ENCODE measurements at places on chromosomes 6 and 20.

- DNase-seq, result no peak
Measured at GRCh38 chr6:74356391-74356790, 660.4 kb downstream of the CD109 start.

DNA sequence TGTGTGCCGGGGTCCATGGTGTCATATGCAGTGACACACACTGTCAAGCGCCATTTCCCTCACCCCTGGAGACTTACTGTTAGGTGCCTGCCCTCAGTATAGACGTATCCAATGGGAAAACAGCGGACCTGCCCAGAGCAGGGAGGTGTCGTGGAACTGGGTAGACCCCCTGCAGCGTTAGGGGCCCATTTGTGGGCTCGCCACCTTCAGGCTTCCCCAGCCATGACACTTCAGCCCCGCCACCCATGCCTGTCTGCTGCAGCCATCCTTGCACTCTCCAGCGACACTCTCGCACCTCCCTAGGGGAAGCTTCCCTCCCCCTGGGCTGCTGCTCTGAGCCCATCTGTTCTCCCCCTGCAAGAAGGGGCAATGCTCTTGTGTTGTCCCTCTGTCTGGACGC is 43.2 kb downstream of the STK35 start:
- no peak for DNase-seq

GRCh38 chr20:3174442-3175261 is 1.3 kb upstream of the LZTS3 start:
- no peak for DNase-seq

DNA sequence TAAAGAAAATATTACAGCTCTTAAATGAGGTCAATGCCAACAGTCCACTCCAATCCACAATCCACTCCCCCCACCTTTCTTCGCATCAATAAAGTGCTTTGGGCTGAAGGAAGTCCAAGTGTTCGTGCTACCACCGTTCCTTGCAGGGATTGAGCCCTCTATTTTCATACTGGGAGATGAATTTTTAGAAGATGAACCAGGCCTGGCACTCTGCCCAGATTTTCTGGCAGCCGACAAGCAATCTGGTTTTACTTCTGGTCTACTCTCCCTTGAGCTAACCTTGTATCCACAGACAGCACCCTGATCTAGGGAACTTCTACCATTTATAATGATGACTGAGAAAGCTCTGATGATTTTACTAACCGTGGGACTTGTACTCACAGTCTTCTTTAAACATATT is 72.3 kb downstream of the BTBD9 start:
- DNase-seq, result no peak

GRCh38 chr6:113662093-113662665 is 195.0 kb upstream of the MARCKS start:
- no peak for DNase-seq

DNA sequence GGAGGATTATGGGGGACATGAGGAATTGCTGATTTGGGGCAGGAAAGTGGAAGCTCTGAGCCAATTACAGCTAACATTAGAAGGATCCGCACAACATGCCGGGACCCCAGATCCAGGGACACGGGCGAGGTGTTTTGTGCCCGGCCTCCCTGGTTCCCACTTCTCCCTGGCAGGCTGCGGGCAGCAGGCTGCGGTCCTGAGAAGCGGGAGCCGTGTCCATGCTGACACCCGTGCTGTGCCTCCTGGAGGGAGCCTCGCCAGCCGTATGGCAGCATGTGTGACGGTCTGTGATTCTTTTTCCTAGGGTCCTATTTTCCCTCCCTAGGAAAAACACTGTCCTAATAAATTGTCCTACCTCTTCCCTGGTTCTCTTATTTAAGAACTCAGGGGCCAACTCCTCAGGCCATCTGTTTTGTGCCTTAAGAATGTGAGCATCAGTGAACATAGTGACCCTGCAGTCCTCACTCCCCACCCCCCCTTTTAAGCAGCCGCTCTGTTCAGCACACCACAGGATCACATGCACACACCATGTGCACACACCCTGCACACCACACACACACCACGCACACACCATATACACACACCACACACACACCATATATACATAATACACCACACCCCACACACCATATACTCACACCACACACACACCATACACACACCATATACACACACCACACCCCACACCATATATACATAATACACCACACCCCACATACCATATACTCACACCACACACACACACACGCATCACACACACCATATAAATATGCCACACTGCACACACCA is 49.9 kb downstream of the DACT2 start:
- DNase-seq, result no peak

DNA sequence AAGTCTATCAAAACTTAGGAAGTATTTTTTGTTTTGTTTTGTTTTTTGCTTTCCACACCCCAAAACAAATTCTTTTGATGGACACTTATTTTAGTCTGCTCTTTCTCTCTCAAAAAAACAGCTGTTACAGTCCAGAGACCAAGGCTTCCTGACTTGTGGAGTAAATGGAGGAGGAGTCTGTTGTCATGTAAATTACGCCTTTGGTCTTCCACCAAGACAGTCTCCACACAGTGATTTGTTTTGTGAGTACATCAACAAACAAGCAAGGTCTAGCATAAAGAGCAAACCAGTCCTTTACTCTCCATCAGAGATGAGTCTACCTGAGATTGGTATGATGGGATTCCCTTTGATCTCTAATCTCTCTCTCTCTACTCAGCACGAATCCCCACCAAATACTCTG is 588.0 kb upstream of the ARID1B start:
- DNase-seq, result no peak

GRCh38 chr20:14921513-14921912 is 584.1 kb upstream of the FLRT3 start:
- DNase-seq, result no peak

DNA sequence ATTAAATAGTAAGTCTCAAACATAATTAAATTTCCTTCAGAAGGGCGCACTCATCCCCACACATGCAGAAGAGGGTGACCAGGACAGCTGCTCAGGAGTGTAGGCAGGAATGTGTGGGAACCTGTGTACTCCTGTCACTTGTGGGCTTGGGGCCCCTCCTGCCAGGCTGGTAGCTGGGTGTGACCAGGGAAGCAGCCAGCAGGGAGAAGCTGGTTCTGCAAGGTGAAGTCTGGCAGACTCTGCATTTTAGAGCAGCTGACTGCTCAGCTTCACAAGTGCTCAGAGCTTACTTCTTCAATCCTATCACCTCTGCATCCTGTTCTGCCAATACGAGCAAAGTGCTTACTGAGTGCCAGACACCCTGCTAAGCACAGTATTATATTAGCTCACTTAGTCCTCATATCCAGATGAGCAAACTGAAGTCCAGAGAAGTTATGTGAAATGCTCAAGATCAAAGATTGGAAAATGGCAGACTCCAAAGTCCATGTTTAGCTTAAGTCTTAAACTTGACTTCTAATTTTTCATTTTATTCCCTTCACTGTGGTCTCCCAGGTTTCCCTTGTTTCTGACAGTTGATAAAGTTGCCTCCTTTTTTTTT is 27.9 kb downstream of the ELMO2 start:
- DNase-seq, result no peak

GRCh38 chr6:122012578-122012977 is 386.9 kb upstream of the HSF2 start:
- no peak for DNase-seq

DNA sequence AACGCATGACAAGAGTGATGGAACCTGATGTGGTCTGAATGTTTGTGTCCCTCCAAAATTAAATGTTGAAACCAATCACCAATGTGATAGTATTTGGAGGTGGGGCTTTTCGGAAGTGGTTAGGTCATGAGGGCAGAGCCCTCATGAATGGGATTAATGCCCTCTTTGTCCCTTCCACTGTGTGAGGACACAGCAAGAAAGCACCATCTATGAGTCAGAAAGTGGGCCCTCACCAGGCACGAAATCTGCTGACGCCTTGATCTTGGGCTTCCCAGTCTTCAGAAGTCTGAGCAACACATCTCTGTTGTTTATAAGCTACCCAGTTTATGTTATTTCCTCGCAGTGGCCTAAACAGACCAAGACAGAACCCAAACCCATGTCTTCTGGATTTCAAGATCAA is 244.0 kb upstream of the JAG1 start:
- DNase-seq, result no peak

DNA sequence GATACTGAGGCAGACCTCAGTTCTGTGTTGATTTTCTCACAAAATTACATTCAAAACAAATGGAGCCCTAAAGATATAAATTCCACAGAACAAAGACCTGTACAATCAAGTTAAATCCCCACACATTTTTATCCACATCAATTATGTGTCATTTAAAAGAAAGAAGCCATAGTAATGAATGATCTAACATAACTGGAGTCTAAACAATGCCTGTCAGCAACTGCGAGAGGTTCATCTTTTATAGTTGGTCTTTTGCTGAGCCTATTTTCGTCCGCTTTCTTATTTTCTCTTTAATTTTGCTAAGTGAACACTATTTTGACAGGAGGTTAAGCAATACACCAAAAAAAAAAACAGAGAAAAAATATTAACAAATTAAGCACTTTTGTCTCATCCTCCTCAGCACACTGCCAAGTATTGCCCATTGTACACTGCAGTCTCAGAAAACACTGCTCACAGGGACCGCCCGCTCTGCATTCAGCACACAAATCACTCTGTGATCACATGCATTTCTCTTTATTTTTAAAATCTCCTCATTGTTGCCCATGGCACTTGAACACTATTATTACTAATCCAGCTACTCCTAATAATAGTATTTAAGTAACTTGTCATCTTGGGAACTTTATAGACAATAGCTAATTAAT is 140.8 kb downstream of the BTBD9 start:
- DNase-seq, result no peak

DNA sequence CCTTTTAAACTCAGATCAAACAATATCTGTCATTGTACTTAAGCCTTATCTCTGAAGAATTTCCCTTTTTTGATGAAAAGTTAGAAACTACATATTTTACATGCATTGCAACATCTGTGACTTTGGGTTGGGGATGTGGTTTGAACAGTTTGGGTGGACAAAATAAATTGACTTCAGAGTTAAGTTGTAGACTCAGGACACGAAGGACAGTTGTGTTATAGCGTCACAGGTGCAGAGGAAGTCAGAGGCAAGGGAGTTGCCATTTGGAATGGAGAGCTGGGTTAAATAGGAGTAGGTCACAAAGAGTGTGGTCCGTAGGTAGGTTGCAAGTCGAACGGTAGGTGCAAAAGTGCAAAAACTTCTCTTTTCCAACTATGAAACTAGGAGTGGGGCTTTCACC is 46.0 kb downstream of the ZFAND3 start:
- no peak for DNase-seq

DNA sequence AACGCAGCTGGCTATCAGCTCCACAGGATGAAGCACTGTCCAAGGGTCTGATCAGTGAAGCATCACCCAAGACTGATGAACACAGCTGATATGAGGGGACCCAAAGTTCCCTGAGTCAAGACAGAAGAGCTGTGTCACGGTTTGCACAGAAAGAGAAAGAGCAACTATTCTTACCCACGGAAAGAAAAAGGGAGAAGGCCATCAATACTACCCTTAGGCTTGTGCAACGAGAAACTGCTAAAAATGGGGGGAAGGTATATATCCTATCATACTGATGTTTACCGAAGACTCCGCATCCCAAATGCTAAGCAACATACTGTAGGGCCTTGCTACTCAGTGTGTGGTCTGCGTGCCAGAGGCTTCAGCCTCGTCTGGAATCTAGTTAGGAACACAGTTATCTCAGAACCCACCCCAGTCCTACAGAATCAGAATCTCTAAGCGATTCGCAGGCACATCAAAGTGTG is 665 bp downstream of the FASTKD5 start:
- no peak for DNase-seq

DNA sequence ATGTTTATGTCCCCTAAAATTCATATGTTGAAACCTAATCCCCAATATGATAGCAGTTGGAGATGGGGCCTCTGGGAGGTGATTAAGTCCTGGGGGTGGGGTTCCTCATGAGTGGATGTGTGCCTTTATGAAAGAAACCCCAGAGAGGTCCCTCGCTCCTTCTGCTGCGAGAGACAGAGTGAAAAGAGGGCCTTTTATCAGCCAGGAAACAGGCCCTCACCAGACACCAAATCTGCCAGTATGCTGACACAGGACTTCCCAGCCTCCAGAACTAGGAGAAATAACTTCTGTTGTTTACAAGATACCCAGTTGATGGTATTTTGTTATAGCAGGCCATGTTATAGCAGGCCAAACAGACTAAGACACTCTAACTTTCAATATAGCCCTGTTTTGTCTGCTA is 100.9 kb upstream of the NFATC2 start:
- DNase-seq, result no peak

DNA sequence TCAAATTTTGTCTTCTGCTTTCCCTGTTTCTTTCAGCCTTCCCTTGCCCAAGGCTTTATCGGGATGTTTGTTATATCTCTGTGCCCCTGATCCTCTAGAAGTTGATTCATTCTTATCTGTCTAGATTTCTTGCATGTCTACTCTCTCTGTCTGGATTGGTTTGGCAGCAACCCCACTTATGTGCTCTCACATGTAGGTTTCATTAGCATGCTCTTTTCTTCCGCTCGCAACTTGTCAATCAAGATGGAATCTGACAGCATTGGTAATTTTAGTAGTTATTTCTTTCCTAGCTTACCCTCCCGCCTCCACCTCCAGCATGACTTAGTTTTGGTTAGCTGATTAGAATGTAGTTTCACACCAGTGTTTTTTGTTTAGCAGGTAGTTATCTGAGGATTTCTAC is 39.3 kb downstream of the LRRC1 start:
- DNase-seq, result no peak

DNA sequence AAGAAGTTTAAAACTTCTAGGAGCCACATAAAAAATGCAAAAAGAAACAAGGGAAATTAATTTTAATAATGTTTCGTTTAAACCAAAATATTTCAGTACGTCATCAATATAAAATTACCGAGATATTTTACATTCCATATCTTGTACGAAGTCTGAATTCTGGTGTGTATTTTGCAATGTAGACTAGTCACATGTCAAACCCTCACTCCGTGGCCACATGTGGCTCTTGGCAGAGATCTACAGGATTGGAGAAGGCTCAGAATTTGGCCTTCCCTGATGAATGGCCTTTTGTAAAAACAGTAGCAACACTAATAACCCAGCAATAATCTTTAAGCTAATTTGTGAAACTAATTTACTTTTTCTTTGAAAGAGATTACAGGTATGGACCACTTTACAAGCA is 217.1 kb downstream of the PRL start:
- DNase-seq, result no peak

- DNase-seq, result no peak
Measured at GRCh38 chr20:37111926-37112455, 16.2 kb upstream of the RBL1 start.

GRCh38 chr6:72218125-72218524 is 331.8 kb downstream of the RIMS1 start:
- DNase-seq, result no peak

DNA sequence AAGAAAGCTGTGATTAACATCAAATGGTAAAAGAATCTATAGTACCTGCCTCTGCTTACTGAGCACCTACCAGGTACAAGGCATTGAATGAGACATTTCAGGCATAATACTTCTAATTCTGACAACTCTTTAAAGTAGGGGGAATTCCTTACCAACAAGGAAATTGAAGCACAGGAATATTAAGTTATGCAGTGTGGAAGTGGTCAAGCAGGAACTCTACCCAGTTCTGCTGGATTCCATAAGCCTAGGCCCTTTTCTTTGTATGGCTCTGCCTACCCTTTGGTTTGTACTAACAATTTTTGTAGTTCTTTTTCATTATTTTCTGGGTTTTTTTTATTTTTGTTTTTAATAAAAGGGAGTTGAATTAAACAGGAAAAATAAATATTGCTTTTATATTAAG is 114.5 kb downstream of the MAP3K5 start:
- no peak for DNase-seq
